ENCODE measurements at places on chromosomes 6 and 20.

DNA sequence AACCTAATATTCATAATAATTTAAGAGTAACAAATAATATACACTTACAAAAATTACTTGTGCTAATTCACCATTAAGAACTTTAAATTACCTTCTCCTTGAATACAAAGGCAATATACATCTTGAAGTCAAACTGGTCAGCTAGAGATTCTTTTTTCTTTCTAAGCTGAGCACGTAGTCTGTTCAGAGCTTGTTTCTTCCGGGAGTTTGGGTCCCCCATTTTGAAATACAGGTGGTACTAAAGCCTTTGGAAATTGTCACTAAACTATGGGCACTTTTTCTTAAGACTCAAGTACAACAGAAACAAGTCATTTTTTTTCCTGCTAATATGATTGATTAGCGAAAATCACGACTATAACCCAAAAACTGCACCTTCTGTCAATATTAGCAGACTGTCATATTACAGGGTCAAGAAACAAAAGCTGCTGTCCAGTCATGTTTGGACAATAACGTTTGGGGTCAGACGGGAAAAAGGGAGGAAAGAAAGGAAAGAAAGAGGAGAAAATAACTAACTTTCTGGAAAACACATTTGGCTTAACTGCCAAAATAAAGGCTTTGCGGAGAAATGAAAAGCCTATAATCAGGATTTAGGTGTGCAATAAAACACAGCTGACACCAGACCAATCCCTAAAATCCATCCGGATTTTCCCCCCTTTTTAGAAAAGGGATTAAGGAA is 367 bp downstream of the C6orf62 start:
- no peak for DNase-seq

GRCh38 chr20:59692139-59692538 is 87.8 kb downstream of the PHACTR3 start:
- no peak for DNase-seq

- DNase-seq, result no peak
These were observed 133.2 kb downstream of the MRPL14 start for GRCh38 chr6:43993881-43994523.

DNA sequence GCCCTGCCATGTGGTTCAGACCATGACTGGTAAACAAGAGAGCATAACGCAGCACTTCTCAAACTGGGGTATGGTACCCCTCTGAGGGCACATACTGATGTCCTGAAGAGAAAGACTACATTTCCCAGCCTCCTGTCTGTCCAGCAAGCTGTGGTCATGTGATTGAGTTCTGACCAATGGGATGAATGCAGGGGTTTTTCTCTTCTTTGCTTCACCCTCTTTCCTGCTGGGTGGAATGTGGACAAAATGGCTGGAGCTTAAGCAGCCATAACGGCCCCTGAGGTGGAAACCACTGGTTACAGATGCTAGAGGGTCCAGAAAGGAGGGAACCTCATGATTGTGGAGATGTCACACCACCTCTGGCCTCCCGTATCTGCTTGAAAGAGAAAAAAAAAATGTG is 19.4 kb upstream of the KCNB1 start:
- DNase-seq, result no peak

DNA sequence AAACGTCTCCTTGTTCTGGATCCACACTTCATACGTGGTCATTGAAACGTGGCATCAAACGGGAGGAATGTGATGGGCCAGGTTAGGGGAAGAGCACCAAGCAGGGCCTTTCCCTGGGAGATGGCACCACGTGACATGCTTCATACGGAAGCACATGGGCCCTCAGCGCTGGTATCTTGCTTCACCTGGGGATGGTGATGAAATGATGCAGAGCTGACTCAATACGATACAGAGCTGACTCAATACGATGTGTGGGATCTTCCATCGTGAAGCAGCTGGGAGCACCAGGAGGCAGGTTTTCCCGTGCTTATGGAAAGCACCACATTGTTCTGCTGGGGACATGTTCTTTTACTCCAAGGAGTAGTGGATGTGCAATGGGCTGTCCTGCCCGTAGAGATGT is 22.5 kb upstream of the TAGAP start:
- no peak for DNase-seq

GRCh38 chr6:170037541-170038250 is 253.2 kb downstream of the DLL1 start:
- no peak for DNase-seq
